ENCODE measurements at places on chromosomes 12 and 14.

GRCh38 chr12:127485528-127485927, 781.4 kb upstream of the TMEM132C start:
- no peak for DNase-seq

DNA sequence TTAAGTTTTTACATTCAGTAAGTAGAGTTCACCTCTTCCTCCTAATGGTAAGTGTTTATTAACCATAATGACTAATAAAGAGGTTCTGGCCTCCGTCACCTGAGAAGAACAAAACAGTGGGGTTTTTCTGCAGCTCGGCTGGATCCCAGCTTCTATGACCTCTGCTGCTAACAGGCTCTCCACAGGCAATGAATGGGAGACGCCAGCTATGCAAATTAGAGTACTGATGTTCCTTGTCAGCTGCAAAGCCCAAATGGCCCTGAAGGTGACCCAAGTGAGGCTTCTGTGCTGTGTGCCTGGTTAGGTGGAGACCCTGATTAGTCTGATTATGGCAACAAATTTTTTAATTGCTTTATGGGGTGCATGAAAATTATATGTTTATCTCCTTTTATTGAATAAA, 218.1 kb downstream of the APAF1 start:
- no peak for DNase-seq

GRCh38 chr12:19546611-19547162, 107.4 kb downstream of the AEBP2 start:
- DNase-seq: no peak

DNA sequence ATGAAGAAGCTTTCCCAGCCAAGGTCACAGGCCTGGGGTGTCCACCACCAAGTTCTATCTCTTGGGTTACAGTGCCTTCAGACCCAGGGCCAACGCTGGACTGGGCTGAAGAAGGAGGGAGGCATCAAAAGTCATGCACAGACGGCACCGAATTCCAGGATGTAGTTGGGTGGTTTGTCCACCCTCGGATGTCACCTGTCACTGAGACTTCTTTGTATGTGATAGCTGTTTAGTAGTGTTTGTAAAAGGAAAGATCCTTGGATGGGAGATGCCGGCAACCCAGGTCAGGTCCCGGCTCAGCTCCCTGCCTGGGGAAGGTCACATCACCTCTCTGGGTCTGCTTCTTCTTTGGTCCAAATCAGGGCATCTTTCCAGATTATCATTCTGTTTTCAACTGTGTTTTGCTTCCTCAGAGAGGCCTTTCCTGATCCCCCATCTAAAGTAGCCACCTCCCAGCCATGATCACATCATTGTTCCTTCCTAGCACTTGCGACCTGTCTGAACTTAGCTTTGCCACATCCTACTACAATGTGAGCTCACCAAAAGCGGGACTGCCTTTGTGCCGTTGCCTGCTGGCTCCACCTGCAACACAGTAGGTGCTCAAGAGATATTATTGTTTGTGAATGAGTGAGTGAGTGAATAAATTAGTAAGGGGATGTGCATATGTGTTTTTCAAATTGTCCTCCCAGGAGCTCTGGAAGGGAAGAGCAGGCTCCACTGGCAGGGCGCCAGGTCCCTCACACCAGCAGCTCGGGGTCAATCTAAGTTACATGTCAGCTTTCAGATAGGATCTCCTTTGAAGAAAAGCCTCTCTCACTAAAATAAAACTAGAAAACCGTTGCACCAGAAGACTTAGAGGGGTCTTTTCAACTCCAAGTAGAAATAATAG, 2.1 kb downstream of the TSPAN11 start:
- DNase-seq: no peak

- no peak for DNase-seq
Observed at GRCh38 chr12:56234746-56235436, 5.0 kb downstream of the SLC39A5 start.

- no peak for DNase-seq
Observed at GRCh38 chr12:20696181-20696905, 1.2 kb downstream of the SLCO1C1 start.

All from neuronal stem cell (in vitro differentiated cells).